ENCODE measurements at places on chromosomes 2 and 18.

GRCh38 chr18:22168360-22168921, 948 bp upstream of the GATA6 start:
- DNase-seq: no peak

DNA sequence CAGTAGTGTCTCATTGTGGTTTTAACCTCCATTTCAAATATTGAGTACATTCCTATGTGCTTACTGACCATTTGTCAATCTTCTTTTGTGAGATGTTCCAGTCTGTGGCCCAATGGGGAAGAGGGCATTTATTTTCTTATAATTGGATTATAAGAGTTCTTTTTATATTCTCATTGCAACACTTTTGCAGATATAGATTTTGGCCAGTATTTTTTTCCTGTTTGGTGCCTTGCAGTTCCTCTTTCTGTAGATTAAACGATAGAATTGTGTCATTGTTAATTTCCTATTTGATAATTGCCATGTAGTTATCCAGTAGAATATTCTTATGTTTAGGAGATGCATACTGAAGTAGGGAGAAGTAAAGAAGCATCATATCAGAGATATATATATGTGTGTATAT, 56.4 kb upstream of the CYTIP start:
- no peak for DNase-seq

GRCh38 chr2:5764041-5764440, 71.9 kb downstream of the SOX11 start:
- DNase-seq: no peak

DNA sequence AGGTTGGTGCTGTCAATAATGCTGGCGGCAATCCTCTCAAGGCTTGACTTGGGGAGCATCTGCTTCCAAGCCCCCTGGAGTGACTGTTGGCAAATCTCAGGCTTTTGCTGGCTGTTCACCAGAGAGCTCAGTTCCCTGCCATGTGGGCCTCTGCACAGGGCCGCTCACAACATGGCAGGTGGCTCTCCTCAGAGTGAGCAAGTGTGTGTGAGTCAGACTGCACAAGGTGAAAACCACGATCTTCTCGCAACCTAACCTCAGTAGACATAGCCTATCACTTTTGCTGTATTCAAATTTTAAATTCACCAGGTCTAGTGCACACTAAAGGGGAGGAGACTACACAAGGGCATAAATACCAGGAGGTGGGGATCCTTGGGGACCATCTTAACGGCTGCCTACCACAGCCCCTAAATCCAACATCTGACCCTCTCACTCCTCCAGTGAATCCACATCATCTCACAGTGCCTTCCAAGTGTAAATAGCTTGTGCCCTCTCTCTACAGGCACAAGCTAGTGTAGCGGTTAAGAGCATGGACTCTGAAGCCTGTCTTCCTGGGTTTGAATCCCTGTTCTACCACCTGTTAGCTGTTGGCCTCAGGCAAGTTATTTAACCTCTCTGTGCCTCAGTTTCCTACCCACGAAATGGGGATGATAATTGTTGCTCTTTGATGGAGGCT, 187.7 kb upstream of the CXCR4 start:
- DNase-seq: no peak

- DNase-seq: no peak
Measured at GRCh38 chr18:46755315-46756024, 1.4 kb downstream of the ST8SIA5 start.

DNA sequence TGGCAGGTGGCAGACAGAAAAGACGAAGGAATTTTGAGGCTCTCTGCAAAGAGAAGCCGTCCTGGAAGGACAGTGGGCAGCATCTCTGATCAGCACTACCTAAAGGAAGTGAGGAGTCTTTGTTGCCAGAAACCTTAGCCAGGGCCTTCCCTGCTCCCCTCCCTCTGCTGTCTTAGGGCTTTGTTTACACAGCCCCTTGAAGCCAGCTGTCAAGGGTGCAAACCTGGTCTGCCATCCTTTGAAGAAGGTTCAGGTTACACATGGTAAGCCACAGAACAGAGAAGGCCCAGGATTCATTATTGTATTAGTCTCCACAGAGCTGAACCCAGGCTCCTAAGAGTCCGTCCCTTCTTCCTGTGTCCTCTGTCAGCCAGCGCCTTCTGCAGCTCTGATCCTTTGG, 356.7 kb downstream of the TGIF1 start:
- no peak for DNase-seq

GRCh38 chr2:150063931-150064548, 423.4 kb downstream of the RND3 start:
- no peak for DNase-seq

DNA sequence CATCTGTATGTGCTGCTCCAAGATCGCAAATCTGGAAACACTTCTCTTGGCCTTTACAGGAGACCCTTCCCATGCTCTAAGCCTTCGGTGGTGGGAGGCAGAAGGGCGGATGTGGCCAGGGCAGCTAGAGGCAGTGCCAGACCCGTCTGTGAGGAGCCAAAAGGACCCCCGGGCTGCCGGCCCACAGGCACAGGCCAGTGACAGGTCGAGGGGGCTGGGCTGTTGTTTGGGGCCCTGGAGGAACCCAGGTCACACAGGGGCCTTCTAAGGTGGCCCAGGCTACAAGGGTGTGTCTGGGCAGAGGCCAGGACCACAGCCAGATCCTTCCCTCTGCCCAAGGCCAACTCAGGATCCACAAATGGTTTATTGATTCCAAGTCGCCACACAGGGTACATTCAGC, 49.4 kb downstream of the SLC66A2 start:
- DNase-seq: no peak

DNA sequence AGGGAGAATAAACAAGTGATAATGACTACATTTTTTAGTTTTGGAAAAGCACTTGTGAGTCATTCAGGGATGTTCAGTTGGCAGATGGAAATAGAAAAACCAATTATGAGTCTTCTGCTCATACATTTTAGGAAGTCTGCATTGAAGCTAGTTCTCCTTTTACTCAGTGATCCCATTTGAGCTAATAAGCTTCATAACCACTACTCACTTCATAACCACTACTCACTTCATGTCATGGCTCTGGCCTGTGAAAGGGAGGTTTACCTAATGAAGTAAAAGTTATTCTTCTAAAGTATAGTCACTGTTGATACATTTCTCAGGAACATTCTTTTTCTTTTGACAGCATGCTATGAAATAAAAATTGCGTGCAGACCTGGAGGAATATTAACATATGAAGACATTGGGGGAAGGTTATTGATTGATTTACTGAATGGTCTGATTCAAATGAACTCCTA, 948.7 kb downstream of the TSN start:
- DNase-seq: no peak
